Activated CD8-positive, alpha-beta memory T cell treated with anti-CD3 and anti-CD28 coated beads for 4 hours (primary cell): ENCODE measurements at places on chromosomes 4 and X.

DNA sequence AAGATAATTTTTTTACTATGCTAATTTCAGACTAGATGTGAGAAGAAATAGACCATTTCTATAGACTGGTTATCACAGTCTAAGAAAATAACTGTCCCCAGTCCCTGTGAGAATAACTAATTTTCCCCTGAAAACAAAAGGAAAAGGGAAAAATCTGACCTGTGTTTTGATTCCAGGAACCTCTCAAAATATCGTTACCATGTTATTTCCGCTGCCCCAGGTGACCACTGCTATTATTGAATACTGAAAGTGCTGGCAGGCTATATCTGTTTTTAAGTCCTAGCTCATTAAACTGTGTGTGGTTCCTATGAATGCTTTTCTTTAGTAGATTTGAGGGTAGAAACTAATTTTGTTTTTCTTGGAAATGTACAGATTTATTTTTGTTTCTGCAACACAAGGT lies 83.6 kb downstream of the GAB1 start:
- DNase-seq: no peak

- DNase-seq: no peak
These were observed 8.9 kb downstream of the TMEM33 start for GRCh38 chr4:41944089-41944488.

DNA sequence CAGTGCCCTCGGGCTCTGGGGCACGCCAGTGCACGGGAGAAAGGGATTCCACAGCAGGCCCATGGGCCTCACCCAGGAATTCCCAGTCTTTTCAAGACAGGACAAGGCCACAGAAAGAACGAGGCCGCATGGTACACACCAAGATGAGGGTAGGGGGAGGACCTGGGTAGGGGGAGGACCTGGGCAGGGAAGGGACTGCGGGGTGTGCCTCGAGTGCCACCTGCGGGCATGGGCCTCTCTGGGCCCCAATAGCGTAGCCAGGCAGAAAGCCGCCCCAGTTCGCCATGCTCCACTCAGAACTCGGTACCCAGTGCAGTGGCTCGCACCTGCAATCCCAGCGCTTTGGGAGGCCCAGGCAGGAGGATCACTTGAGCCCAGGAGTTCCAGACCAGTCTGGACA lies 14.0 kb upstream of the DUSP9 start:
- no peak for DNase-seq

DNA sequence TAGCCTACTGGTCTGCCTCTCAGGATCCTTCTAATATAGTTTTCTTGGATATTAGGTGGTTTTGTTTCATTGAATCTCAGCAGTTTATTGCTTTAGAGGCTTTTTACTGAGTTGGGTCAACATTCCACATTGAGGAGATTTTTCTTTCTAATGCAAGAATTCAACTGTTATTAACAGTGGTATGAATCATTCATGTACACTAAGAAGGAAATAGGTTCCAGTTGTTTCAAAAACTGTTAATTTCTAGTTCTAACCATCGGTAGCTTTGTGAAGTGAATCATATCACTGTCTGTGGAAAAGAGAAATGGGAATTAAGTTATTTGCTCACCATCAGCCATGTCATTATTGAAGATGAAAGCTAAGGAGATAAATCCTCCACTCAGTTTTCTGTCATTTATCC lies 331.5 kb downstream of the RPA4 start:
- no peak for DNase-seq

DNA sequence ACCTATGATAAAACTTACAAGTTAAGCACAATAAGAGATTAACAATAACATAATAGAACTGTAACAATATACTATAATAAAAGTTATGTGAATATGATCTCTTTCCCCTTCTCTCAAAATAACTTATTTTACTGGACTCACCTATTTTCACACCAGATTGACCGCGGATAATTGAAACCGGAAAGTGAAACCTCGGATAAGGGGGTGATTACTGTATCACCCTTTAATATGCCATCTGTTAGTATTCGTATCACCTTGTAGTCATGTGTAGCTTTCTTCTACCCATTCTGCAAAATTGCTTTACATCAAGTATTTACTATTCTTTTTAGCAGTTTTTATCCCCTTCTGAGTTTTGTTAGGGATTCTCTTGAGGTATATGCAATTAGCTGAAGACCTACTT lies 1.8 kb downstream of the SPCS3 start:
- no peak for DNase-seq

- DNase-seq: no peak
These were observed 36.5 kb upstream of the PPM1K start for GRCh38 chr4:88320780-88321373.

GRCh38 chrX:20032201-20032600 lies 41.3 kb upstream of the BCLAF3 start:
- no peak for DNase-seq

DNA sequence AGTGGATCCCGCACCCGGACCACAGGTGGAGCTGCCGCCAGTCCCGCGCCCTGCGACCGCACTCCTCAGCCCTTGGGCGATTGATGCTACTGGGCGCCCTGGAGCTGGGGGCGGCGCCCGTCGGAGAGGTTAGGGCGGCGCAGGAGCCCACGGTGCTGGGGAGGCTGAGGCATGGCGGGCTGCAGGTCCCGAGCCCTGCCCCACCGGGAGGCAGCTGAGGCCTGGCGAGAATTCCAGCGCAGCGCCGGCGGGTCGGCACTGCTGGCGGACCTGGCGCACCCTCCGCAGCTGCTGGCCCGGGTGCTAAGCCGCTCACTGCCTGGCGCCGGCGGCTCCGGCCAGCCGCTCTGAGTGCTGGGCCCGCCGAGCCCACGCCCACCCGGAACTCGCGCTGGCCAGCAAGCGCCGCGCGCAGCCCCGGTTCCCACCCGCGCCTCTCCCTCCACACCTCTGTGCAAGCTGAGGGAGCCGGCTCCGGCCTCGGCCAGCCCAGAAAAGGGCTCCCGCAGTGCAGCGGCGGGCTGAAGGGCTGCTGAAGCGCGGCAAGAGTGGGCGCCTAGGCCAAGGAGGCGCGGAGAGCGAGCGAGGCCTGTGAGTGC lies 1256.5 kb downstream of the STIM2 start:
- no peak for DNase-seq

- no peak for DNase-seq
These were observed 246.9 kb downstream of the FBXO8 start for GRCh38 chr4:174036576-174036975.

DNA sequence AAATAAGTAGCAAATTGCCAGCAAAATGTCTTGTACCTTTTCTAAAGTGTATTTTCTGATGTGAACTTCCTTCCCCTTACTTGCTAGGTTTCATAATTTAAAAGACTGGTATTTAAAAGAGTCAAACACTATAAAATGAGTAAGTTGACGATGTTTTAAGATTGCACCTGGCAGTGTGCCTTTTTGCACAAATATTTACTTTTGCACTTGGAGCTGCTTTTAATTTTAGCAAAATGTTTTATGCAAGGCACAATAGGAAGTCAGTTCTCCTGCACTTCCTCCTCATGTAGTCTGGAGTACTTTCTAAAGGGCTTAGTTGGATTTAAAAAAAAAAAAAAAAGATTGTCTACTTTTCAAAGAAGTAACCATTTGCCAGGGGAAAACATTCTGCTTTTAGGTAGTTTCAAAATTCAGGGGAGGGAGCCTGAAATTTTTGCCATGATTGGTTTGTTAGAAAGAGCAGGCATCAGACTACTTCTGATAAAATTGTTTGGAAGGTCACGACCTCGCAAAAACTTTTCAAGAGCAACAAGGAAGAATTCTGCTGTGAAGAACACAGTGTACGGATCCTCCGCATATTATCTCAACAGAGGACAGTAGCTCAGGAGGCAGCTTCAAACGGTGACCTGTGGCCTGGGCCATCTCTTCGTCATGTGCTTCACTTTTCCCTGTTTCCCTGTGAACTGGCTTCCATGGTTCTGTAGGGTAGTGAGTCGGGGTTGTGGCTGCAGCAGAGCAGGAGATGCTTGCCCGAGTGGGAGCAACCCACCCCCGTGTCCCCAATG lies 66.1 kb downstream of the CDS1 start:
- DNase-seq: no peak

DNA sequence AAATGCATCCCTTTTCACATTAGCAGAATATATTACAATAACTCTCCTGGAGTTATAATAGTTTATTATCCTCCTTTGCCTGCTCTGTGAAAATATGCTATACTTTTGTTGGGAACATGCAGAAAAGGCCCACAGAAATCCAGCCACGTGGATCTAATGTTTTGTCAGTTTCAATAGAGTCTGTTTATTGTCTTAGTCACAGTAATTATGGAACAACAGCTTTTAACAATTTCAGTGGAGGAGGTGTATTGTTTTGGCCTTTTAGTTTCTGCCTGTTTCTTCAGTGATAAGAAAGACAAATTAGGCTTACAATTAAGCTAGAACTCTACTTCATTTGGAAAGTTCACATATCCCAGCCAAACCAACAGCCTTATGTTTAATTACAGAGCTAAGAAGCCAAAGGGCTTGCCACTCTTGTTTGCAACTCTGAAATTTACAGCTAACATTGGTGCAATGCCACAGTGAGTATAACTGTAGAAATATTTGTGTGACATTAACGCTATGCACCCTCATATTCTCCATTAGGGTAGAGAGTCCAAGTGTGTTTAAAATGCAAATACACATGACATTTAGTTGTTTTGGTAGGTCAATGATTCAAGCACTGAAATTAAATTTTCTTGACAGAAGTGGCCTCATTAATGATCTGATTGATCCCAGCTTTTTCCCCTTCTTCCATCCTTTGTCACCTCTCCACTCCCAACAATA lies 175.8 kb downstream of the USP46 start:
- DNase-seq: no peak

DNA sequence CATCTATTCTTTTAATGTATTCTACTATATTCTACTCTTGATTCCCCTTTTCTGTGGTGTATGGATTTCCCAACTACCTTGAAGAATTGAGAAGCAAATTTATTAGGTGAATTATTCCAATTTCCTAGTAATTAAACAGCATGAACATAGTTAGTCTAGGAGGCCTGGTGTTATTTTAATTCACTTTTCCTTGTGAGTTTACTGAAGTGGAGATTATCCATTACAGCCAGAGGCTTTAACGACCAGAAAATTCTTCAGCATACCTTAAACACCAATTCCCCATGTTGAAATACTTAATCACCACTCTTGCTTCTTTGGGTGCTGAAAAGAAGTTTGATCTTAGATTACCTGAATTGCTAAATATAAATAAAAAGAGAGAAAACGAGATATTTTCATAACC lies 29.4 kb downstream of the FAT4 start:
- no peak for DNase-seq

GRCh38 chr4:121272526-121272925 lies 108.3 kb downstream of the QRFPR start:
- no peak for DNase-seq

DNA sequence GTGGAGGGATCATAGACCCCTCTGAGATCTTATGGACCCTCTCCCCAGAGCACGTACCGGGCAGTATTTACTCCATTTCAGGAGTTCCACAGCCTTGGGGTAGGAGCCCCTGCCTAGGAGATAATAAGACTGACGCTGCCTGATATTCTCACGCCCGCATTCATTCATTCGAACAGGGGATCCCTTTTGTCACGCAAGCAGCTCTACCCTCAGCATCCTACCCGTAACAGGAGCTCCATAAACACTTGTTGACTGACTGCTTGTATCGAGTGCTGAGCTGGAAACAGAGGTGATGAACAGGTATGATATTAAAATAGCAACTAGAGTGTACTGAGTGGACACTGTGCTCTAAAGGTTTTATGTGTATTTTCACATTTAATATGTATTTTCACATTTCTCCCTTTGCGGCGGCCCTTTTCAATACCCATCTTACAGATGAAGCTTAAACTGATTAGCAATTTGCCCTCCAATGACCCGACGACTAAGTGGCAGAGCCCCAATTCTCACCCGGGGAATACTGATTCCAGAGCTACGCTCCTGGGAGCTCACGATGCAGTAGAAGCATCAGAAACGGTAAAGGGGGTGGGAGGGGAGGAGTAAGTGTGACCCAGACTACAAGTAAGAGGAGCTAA lies 888 bp downstream of the RAB28 start:
- DNase-seq: no peak

- DNase-seq: no peak
These were observed 23.2 kb downstream of the IL15 start for GRCh38 chr4:141659539-141659938.

GRCh38 chr4:82373486-82373815 lies 340 bp downstream of the HNRNPD start:
- DNase-seq: peak; percentile 4

GRCh38 chr4:169604131-169604900 lies 8.1 kb downstream of the NEK1 start:
- DNase-seq: no peak

DNA sequence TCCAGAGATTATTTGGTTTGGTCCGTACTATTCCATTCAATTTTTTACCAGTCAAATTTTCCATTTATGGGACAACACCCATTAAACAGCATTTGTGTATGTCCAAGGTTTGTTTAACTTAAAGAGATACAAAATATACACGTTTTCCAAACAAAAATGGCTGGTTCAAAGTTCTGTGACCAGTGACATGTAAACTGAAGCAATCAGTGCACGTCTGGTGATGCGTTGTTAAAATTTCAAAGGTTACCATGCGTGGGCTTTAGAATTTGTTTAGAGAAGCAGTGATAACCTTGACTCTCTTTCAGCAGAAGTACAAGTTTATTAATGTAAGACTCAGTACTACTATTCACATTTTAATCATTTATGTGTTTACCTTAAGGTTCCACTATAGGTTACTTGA lies 25.2 kb upstream of the ALB start:
- no peak for DNase-seq

GRCh38 chr4:8726344-8726851 lies 133.8 kb downstream of the CPZ start:
- no peak for DNase-seq

DNA sequence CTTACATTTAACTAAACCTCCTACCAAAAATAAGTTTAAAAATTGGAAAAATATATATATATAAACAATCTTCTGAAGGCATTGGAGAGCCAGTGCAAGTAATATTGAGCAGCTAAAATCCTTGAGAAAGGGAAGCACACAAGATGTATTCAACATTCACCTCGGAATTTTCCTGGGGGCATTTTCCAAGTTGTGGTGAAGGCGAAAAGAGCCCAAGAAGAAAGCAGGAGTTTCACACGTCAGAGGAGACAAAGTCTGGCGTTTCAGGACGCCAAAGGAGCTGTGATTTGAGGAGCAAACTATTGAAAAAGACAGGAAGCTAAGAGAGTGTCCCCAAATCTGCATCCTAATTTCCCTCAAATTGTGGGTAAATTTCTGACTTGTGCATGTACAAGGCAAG lies 9.1 kb upstream of the GASK1B start:
- no peak for DNase-seq

DNA sequence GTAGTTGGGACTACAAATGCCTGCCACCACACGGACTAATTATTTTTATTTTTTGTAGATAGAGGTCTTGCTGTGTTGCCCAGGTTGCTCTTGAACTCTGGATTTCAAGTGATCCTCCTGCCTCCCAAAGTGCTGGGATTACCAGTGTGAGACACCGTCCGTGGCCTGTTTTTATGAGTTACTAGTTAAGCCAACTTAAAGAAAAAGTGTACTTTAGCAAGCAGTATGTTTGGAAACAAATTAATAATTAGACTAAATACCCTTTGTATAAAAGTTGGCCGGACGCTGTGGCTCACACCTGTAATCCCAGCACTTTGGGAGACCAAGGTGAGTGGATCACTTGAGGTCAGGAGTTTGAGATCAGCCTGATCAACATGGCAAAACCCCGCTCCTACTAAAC lies 14.2 kb upstream of the PTPN13 start:
- no peak for DNase-seq

GRCh38 chr4:122842984-122843531 lies 16.4 kb downstream of the FGF2 start:
- DNase-seq: no peak

- no peak for DNase-seq
These were observed 130.6 kb upstream of the FAT1 start for GRCh38 chr4:186854256-186854655.
